ENCODE measurements at places on chromosomes 16 and 17.
A peak's percentile ranks its signal among the peaks of the same experiment; 100 is the strongest.

DNA sequence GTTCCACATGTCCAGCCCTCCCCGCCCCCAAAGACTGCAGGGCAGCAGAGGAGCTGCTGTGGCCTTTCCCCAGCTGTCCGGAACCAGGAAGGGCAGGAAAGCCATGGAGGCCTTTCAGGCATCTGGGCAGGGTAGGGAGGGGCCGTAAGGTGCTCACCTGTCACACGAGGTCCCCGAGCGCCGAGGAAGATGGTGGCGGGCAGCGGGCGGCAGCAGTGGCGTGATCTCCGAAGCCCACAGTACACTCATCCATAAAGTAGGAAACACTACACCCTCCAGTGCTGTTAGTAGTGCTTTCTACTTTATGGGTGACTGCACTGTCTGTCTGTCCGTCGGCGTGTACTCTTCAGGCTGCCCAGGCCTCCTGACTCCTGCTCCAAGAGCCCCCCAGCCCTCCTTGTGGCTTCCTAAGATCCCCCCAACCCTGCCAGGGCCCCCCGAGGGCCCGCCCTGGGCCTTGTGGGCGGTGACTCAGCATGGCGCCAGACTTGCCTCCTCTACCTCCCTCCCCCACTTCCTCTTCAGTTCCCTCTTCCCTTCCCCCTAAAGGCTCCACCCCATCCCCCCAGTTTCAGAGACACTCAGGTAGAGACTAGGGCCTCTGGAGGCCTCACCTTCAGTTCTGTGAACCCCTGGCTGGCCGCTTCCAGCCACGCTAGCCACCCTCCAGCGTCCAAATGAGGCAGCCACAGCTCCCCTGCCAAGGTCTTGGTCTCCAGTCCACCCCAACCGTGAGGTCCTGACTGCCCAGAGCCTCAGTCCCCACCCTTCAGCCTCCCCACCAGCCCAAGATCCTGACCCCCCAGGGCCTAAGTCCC lies 2.6 kb upstream of the TSPOAP1 start:
- DNase-seq, result no peak

GRCh38 chr16:59324462-59324861 lies 590.3 kb upstream of the GOT2 start:
- DNase-seq, result no peak

DNA sequence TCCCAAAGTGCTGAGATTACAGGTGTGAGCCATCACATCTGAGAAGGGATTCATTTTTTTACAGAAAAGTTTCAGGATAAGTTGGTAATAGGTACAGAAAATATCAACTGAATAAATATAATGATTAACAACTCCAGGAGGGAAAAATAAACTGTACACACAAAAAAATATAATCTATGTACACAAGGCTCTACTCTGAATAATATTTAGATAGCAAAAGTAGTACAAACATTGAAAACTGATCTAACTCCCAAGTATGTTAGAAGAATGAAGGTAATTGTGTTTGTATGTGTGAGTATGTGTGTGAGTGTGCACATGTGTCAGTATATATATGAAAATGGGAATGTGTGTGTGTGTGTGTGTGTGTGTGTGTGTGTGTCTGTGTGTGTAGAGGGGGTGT lies 20.4 kb downstream of the TUBD1 start:
- no peak for DNase-seq

GRCh38 chr17:73887739-73888138 lies 243.5 kb upstream of the SDK2 start:
- no peak for DNase-seq

GRCh38 chr16:12499032-12499745 lies 304.5 kb downstream of the CPPED1 start:
- DNase-seq, result no peak

DNA sequence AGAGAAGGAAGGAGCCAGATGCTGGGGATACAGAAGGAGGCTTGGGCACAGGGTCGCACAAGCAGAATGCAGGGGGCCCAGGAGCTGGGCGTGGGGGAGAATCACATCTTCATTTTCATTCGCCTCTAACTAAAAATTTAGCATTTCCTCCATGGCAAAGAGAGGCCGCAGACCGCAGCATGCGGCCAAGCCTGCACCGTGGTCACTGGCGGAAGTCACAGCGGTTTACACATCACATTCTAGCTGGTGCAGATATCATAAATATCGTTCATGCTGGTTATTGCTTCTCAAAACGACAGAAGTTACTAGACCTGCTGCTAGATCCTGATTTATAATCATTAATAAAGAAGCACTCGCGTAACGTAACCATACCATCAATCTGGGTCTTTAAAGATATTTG lies 162.0 kb downstream of the NTN1 start:
- DNase-seq, result no peak

- no peak for DNase-seq
These were observed 3.9 kb upstream of the KCNG4 start for GRCh38 chr16:84243732-84244131.

DNA sequence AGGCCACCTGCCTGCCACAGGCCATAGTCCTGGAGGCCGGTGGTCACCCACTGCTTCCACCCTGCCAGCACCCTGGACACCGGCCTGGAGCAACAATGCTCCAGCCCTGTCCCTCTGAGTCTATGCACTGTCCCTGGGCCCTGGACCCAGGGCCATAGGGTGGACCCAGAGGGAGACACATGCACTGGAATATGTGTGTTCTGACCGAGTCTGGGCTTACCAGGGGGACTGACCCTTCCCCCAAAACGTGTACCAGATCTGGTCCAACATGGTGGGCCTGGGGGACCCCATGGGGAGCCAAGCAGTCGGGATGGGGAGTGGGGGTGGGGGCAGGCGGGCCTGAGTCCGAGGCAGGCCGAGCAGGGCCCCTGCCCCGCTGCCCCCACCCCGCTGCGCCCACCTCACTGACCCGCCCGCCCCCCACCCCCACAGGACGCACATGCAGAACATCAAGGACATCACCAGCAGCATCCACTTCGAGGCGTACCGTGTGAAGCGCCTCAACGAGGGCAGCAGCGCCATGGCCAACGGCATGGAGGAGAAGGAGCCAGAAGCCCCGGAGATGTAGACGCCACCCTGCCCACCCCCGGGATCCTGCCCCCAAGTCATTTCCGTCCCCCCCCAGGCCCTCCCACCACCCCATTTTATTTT lies 357.4 kb downstream of the SEC14L1 start:
- no peak for DNase-seq

- DNase-seq, result no peak
These were observed 78.9 kb upstream of the PLCG2 start for GRCh38 chr16:81700071-81700779.

DNA sequence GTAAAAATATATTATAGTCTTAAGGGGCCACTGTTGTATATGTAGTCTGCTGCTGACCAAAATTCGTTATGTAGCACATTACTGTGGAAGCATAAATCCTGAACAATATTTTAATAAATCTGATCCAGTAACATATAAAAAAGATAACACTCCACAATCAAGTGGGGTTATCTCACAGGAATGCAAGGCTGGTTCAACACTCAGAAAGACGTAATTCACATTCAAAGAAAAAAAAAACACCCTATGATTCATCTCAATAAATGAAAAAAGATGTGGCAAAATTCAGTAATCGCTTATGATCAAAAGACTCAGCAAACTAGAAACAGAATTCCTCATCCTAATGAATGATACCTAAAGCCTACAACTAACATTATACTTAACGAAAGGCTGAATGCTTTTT lies 47.8 kb downstream of the CREBBP start:
- no peak for DNase-seq

- DNase-seq, result no peak
These were observed 49.3 kb downstream of the NSRP1 start for GRCh38 chr17:30165960-30166359.

- DNase-seq, result no peak
These were observed 214.6 kb downstream of the SNX29 start for GRCh38 chr16:12191102-12191501.

DNA sequence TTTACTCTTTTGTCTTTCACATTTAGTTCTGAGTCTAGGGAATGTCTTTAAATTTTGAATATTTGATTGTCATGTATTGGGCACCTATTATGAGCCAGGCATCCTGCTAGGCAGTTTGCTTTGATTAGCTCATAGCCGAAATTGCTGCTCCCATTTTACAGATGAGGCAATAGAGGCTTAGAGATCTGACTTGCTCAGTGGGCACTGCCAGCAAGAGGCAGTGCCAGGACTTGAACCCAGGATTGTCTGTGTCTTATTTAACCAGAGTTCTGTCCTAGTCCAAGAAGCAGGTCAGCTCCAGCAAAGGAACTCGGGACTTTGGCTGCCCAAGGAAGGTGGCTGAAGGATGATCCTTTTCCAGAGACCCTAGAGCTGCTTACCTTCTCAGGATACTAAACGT lies 24.5 kb downstream of the BEAN1 start:
- no peak for DNase-seq

GRCh38 chr16:10086620-10087019 lies 95.6 kb downstream of the GRIN2A start:
- DNase-seq, result no peak

GRCh38 chr16:719815-720446 lies 1.0 kb upstream of the ANTKMT start:
- DNase-seq, result no peak

- no peak for DNase-seq
These were observed 93.9 kb downstream of the AMFR start for GRCh38 chr16:56331399-56331798.

DNA sequence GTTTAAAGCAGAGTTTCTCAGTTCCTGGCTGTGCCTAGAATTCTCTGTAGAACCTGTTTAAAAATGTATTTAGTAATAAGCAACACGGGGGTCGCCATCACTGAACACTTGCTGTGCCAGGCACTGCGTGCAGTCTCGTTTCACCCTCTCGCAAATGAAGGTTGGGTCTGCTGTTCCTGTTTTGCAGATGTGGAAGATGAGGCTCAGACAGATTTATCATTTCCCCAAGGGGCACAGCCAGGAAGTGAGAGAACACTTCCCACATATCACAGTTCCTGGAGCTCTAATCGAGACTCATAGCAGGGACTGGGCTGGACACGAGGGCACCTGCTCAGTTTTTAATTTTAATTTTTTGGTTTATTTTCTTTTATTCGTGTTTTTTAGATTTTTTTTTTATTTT lies 122.7 kb downstream of the ABCC6 start:
- DNase-seq, result no peak

DNA sequence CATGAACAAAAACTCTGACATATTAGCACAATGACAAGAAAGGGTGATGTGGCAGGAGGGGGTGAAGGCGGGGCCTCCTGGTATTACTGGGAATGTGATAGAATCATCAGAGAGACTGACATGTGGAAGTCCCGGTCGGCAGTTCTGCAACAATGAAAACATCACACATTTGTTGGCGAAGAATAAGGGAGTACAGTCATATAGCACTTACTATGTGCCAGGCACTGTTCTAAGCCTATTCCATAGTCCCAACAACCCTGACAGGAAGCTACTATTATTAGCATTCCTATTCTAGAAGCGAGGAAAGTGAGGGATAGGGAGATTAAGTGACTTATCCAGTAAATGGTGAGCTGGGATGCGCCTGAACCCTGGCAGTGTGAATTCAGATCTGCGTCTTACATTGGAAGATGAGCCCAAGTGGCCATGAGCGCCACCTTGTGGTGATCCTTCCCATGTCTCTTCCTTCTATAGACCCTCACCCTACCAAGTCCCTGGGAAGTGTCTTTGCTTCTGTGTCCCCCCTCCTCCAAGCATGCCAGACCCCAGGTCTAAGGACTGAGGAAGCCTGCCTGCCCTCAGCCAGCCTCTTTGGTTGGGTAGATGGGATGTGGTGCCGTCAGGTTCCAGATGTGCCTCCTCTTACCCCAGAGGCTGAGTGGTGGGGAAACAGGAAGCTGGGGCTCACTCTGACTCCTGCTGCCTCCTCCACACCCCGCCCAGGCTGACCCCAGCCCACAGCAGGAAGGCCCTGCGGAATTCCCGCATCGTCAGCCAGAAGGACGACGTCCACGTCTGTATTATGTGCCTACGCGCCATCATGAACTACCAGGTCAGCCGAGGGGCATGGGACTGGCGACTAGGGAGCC lies 14.0 kb downstream of the FMNL1 start:
- peak; percentile 73 for DNase-seq

DNA sequence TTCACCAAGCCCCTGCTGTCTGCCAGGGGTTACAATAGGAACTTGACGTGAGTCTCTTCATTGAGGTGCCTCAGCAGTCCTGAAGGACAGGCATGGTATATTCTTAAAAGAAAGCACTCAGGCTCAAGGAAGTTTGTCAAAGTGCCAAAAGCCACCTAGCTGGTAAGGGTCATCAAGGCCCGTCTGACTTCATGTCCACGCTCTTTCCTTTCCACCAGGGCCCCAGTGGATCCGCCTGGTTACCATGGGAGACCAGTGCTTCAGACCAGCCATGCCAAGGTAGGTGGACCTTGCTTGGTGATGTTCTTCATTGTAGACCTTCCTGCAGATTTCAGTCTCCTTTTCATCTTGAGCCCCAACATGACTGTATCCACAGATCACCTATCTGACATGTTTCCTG lies 27.6 kb upstream of the CCL1 start:
- no peak for DNase-seq

DNA sequence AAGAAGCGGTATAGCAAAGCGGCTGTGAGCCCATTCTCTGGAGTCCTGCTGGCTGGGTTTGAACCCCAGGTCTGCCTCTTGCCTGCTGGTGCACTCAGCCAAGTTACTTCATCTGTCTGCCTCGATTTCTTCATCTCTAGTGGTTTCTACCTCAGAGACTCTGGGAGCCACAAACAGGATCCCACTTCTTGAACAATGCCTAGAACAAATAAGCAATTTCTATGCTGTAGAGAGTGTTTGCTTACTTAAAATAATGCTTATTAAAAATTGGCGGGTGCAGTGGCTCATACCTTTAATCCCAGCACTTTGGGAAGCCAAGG lies 75.5 kb downstream of the CMIP start:
- DNase-seq, result no peak

- no peak for DNase-seq
These were observed 10.9 kb downstream of the SLC9A5 start for GRCh38 chr16:67259705-67260104.

GRCh38 chr17:49512296-49513043 lies 17.4 kb downstream of the NGFR start:
- DNase-seq, result no peak

DNA sequence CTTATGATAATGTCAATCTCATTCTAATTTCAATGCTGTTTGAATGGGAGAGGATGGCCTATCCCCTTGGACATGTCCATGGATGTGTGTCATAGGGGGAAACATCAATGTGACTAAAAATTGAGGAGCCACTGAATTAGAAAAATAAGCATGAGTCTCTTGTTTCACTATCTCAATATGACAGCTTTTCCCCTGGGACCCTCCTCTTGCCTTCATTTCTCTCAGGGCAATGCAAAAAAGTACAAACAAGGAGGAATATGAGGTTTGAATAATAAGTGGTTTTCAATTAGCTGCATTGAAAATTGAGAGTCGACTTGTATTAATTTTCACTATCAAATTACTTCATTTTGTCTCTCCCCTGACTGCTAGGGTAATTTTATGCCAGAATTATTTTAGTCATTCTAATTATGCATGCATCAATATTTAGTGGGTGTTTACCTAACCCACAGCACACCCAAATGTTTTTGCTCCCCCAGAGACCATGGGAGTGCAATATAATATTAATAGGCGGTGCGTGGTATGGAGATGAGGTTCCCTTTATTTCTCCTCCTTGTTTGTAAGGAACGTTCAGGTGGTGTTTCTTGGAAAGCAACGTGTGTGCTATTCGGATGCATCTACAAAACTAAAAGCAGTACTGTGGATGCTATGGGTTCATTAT lies 6.8 kb upstream of the SDR42E1 start:
- no peak for DNase-seq
